ENCODE measurements at places on chromosomes 5 and 9. TPM values are rescaled to one million over a fixed set of nuclear protein-coding genes. Genes with fewer than 3 reads are reported as not detected.

GRCh38 chr5:152379331-152379730 lies 25.7 kb downstream of the NMUR2 start:
- H3K4me1 ChIP-seq: no peaks in the 10 kb centered on the region
- no peak overlapping the region for H3K27ac ChIP-seq
- DNase-seq: no peak
- no peak overlapping the region for H3K4me3 ChIP-seq
- no peaks in the 10 kb centered on the region for H3K27me3 ChIP-seq

DNA sequence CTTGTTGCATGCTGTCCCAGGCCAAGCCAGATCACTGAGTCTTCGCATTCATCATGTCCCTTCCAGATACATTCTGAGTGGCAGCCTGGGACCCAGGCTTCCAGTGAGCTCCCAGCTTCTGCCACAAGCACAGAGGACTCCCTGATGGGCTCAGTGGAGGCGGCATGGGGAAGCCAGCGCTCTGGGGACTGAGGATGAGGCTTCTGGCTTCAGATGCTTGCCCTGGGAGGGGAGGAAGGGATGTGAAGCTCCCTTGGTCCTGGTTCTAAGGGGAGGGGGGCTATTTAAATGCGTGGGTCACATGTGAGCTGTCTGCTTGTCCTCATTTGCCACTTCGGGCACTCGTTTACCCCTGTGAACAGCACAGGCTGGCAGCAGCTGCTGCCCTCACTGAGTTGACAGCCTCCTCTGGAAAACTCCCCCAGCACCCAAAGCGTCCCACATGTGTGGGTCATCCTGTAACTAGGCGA lies 174.0 kb downstream of the NR3C1 start:
- no peak overlapping the region for H3K27ac ChIP-seq
- no peaks in the 10 kb centered on the region for H3K36me3 ChIP-seq
- H3K4me3 ChIP-seq: no peak overlapping the region
- no peaks in the 10 kb centered on the region for H3K4me1 ChIP-seq

DNA sequence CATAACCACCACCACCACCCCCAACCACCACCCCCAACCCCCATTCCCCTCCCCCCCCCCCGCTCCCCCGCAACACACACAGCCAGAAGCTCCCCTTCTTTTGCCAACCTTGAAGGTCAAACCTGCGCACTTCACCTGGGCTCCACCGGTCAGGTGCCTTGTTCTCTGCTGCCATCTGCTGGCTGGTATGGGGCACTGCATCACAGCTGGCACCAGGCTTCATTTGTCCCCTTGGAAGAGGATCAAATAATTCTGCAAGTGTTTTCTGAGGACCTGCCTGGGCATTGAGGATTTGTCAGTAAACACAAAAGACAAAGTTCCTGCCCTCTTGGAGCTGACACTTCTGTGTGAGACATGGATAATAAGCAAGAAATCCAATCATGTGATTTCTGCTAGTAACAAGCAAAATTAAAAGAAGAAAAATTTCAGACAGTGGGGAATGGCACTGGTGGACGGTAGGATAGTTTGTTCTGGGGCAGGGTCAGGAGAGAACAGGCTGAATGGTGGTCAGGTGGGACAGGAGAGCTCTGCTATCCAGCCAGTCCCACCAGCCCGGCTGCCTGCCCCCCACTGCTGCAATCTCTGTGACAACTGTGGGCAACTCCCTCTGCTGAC lies 55.6 kb upstream of the LMX1B start:
- H3K4me3 ChIP-seq: no peak overlapping the region
- DNase-seq: peak; percentile 64
- no peaks in the 10 kb centered on the region for H3K27me3 ChIP-seq
- H3K4me1 ChIP-seq: no peaks in the 10 kb centered on the region
- no peaks in the 10 kb centered on the region for H3K36me3 ChIP-seq

GRCh38 chr5:96579711-96580110 lies 82.5 kb upstream of the CAST start:
- H3K4me1 ChIP-seq: no peaks in the 10 kb centered on the region
- H3K27me3 ChIP-seq: no peaks in the 10 kb centered on the region
- no peak for DNase-seq
- H3K4me3 ChIP-seq: no peak overlapping the region

- H3K4me1 ChIP-seq: no peaks in the 10 kb centered on the region
- no peaks in the 10 kb centered on the region for H3K27me3 ChIP-seq
- no peak for DNase-seq
- H3K4me3 ChIP-seq: no peak overlapping the region
- no peaks in the 10 kb centered on the region for H3K36me3 ChIP-seq
Measured at GRCh38 chr9:119803679-119804078, 434.4 kb upstream of the BRINP1 start.

GRCh38 chr5:9623661-9624060 lies 6.5 kb downstream of the TAS2R1 start:
- H3K4me3 ChIP-seq: no peak overlapping the region
- peaks cover 20% of the 10 kb centered on the region for H3K4me1 ChIP-seq
- DNase-seq: no peak

The CTSV gene
- not detected for total RNA-seq

The PCDHB10 gene
- total RNA-seq: 2.5 TPM

The SEMA6A gene
- total RNA-seq: 3.9 TPM

All from right atrium auricular region (tissue), 2 donors.